Stimulated activated CD4-positive, alpha-beta T cell treated with anti-CD3 and anti-CD28 coated beads, Interleukin-12 subunit alpha, Interleukin-12 subunit beta, amount 100 ng/mL, for 4 hours (primary cell): ENCODE measurements at places on chromosomes 6 and 20.
A peak's percentile ranks its signal among the peaks of the same experiment; 100 is the strongest.

GRCh38 chr20:36687850-36688249, 41.9 kb upstream of the SLA2 start:
- no peak for DNase-seq

- DNase-seq = no peak
Observed at GRCh38 chr20:37558779-37559178, 31.1 kb upstream of the BLCAP start.

- DNase-seq = no peak
Observed at GRCh38 chr6:145903356-145904102, 60.6 kb downstream of the SHPRH start.

- no peak for DNase-seq
Observed at GRCh38 chr20:48107560-48107959, 322.3 kb upstream of the SULF2 start.

DNA sequence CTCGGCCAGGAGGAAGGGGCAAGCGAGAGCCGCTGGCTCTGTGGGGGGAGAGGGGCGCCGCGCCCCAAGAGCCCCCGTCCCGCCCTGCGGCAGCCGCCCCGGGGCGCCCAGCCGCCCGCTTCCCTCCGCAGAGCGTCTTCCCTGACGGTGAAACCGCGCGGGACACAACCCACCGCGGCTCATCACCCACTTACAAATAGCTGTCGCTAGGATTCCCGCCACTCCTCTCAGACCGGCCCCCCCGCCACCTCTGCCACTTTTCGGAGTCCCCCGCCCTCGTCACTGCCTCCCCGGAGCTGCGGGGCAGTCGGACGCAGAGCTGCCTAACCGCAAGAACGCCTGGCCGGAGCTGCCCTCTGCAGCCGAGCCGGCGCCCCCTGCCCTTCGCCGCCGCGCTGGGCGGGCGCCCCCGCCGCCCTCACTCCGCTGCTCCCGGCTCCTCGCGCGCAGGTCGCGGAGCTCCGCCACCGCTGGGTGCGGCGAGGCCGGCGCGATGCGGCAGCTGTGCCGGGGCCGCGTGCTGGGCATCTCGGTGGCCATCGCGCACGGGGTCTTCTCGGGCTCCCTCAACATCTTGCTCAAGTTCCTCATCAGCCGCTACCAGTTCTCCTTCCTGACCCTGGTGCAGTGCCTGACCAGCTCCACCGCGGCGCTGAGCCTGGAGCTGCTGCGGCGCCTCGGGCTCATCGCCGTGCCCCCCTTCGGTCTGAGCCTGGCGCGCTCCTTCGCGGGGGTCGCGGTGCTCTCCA, at the start of gene SLC35D3:
TSS of gene SLC35D3 (plus strand) at position 366 of the 749 bp plus-strand sequence. CDS start at position 494, 128 bp downstream.
- peak; percentile 14 for DNase-seq

DNA sequence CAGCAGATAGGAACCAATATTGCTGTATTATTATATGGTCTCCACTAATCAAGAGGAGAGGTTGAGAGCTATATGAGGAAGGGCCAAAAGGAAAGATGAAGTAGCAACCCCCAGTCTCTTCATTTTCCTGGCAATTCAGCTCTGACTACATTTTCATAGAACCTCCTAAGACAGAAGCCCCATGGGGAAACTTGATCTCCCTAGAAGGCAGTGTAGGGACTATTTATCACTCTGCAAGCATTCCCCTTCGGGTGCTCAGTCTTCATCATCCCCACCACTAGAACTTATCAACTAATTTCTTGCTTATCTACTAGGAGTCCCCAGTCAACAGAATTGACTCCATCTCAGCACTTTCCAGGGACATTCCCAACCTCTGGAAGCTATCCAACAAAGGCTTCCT, 25.5 kb upstream of the ITCH start:
- DNase-seq = no peak

GRCh38 chr20:13554706-13555105, 84.0 kb downstream of the TASP1 start:
- DNase-seq = no peak
